MM.1S (cell line): ENCODE measurements at places on chromosomes 3 and 15.

DNA sequence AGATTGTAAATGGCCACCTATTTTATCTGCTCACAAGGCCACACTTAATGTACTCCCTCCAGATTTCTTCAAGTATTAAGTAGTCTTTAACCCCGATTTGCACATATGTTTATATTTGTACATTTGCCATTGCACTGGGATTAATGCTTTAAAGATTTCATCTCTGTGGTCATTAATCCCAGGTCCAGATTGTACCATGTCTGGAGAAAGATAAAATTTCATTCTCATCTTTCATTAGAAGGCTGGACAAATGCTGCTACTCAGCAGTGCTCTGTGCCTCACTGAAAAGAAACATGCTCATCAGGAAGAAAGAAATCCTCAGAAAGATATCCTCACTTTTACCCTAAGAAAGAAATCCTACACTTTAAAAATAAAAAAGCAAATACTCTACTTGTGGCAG, 62.5 kb upstream of the LRRC3B start:
- no peak for DNase-seq

DNA sequence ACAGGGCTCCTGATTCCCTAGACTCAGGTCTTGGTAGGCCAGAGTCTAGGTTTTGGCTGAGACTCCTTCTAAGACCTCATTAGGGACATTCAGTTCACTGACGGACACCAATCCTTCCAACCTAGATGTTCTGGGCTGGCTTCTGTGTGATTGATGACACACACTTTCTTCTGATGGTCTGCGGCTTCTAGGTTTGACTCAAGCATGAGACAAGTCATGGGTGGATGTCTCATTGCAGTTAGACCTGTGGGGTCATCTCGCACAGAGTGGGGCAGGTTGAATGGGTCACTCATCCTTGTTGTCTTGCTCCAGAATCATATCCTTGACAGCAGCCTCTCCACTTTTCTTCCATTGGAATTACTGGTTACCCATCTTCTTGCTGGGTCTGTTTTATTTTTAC, 35.8 kb downstream of the ARNT2 start:
- DNase-seq: no peak

DNA sequence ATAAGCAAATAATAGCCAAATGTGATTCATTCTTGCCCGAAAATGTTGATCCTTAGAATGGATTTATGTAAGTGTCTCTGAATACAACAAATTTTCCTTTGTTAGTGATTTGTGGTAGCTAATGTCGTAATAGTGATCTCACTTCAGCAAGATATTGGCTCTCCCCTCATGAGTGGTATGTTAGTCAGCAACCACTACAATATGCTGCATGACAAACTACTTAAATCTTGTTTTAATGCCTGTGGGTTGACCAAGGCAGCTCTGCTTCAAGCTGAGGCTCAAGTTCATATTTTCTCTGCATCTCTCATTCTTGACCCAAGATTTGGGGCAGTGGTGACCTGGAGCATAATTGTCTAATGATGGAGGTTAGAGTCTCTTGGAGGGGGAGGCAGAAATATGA, 49.8 kb upstream of the GALNT15 start:
- no peak for DNase-seq

DNA sequence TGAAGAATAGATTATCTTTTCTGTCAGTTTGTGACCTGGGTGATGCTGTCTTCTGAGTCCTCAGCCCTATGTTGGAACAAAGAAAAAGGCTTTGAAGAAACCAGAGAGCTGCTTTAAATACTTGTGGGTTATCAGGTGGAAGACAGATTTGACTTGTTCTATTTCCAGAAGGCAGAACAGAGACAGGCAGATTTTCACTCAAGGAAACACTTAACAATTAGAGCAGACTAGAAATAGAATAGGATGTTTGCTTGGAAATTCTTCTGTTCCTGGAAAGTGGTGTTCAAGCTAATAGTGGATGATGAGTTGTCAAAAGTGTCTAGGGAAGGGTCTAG, 219.4 kb downstream of the UBE2E2 start:
- peak; percentile 56 for DNase-seq

DNA sequence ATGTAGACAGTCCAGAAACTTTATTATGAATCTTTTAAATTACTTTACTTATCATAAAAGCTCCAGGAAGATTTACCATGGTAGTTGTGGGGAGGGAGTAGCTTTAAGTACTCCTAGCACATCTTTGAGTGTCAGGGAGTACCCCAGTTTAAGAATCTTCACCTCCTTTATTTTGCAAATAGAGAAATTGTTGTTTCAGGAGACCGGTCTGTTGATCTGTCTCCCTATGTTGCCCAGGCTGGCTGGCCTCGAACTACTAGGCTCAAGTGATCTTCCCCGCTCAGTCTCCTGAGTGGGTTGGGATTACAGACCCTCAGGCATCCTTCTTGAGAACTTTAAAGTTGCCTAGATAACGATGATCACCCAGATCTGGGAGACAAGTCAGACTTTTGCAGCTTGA, 11.1 kb downstream of the FXR1 start:
- no peak for DNase-seq

DNA sequence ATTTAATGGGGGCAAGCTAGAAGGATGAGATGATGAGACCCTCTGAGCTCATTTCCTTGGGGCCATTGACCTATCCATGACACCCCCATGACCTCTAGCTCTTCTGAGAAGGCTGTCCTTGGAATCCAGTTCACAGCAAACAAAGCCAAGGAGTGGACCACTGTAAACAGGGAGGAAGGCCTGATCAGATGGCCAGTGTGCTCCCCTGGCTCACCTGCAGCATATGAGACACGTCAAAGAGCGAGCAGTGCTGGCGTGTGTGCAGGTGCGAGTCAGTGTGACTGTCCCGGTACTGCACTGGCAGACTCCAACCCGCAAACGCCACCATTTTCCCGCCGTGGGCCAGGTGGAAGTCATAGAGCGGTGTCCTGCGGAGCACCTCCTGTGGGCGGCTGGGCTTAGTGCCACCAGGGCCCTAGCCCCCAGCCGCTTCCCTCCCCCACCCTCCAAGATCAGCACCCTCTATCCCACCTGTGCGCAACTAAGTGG, 339 bp downstream of the AMT start:
- DNase-seq: no peak

- no peak for DNase-seq
Measured at GRCh38 chr15:74050556-74051234, 31.7 kb downstream of the GOLGA6A start.

DNA sequence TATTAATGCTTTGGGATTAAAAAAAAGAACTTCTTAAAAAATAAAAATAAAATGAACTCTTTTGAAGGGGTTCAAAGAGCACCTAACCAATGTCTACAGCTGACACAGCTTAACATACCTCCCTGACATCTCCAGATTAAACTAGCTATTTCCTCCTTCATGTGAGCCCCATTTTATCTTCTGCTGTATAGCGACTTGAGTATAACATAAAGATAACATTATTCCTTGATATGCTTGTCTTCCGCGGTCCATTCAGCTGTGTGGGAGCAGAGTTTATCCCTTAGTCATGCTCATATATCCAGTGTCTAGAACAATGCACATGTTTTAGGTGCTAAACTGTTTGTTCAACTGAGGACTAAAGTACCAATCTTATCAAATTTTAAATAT, 7.8 kb upstream of the CHRM5 start:
- DNase-seq: no peak

DNA sequence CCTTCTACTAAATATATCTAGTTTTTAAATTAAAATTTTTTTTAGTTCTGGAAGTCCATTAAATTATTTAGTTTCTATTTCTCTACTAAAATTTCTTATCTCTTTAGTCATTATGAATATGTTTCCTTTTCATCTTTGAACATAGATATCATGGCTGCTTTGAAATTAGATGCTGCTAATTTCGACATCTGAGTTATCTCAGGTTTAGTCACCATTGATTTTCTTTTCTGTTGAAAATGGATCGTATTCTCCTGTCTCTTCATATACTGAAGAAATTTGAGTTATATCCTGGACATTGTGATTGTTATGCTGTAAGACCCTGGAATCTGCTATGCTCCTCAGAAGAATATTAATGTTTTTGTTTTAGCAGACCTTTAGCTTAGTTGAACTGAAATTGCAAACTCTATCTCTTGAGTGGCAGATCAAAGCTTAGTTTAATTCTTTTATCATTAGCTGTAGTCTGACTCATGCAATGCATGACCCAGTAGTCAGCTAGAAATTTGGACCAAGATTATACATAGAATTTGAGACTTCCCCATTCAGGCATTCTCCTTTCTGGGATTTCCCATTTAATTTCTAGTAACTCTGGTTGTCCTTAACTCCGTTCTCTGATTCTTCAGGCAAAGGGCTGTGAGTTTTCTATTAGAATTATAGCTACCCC, 439.8 kb upstream of the IL12A start:
- no peak for DNase-seq

GRCh38 chr3:16790432-16791400, 94.0 kb upstream of the PLCL2 start:
- no peak for DNase-seq

- no peak for DNase-seq
Measured at GRCh38 chr3:43874731-43875130, 184.0 kb downstream of the ABHD5 start.

DNA sequence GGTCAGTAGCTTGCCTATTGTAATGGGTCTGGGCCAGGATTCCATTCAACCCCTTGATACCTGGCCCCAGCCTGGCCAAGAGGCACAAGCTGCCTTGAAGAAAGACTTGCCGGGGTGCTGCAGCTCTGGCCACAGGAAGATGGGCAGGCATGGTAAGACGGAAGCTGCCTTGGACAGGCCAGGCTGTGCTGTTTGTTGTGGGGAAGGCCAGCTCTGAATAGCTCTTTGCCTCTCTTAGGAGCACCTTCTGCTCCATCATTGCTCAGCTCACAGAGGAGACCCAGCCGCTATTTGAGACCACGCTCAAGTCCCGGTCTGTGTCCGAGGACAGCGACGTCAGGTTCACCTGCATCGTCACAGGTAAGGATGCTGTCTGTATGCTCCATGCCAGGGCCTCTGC, 10.1 kb downstream of the ALPK3 start:
- DNase-seq: no peak

DNA sequence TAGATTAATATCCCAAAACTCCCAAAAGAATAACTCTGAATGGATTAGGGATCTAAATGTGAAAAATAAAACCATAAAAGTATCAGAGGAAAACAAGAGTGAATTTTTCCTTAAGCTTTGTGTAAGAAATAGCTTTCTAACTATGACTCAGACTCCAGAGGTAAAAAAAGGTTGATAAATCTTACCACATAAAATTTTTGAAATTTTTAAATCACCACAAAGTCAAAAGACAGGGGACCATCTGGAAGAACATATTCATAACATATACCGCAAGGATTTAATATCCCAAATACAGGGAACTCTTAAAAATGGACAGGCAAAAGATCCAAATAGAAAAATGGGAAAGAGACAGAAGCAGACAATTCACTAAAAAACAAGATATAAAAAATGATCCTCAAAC, 145.0 kb downstream of the ARNT2 start:
- no peak for DNase-seq

DNA sequence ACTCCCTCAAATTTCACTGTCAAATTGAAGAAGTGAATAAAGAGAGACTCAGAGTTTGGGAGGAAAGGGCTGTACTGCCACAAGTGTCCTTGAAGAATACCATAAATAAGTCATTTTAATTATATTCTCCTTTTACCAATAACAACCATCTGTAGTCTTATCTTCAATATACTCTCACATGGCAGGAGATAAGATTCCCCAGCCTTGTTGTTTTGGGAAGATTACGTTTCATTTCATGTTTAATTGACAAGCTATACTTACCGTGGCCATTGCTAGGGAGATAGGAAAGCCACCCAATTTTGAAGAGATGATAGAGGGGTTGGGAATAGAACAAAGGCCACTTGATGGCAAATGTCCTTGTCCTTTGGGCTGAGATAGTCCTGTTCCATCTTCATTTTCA, 2.3 kb downstream of the MINDY4B start:
- no peak for DNase-seq

DNA sequence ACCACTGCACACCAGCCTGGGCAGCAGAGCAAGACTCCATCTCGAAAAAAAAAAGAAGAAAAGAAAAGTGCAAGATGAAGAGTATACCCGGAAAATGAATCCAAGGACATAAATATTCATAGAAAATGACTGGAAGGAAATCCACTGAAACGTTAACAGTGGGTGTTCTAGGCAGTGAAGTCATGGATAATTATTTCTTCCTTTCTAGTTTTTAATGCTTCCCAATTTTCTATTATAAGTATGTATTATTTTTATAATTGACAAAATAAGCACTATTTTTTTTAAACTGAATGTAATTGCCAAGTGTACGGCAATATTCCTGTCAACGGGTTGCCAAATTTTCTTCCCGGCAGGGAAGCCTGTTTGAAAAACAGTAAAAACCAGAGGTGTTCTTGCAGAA, 37.4 kb upstream of the MGLL start:
- no peak for DNase-seq

DNA sequence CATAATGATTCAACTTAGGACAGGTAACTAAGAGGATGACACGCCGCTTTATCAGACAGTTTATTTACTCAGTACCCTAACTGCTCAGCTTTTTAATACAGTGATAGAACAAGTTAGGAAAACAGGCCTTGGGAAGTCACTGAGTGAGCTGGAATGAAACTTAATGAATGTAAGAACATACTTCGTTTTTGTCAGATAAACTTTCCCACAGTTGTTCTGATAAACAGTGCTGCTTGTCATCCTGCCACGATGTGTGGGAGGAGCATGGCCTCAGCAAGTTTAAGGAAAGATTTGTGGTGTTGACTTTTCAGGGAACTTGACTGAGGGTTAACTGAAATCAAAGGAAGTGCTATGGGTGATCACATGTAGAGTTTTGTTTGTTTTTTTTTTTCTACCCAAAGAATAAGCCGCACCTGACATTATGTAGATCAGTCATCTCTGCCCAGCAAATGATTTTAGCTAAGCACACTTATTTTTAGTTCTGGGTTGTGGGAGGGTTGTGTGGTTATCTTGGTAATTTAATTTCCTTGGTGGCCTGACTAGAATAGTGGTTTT, 5.6 kb upstream of the P2RY14 start:
- DNase-seq: no peak

- no peak for DNase-seq
Measured at GRCh38 chr3:155815030-155815545, 9.0 kb upstream of the C3orf33 start.

- DNase-seq: no peak
Measured at GRCh38 chr3:141737093-141737492, 1.0 kb upstream of the RNF7 start.

DNA sequence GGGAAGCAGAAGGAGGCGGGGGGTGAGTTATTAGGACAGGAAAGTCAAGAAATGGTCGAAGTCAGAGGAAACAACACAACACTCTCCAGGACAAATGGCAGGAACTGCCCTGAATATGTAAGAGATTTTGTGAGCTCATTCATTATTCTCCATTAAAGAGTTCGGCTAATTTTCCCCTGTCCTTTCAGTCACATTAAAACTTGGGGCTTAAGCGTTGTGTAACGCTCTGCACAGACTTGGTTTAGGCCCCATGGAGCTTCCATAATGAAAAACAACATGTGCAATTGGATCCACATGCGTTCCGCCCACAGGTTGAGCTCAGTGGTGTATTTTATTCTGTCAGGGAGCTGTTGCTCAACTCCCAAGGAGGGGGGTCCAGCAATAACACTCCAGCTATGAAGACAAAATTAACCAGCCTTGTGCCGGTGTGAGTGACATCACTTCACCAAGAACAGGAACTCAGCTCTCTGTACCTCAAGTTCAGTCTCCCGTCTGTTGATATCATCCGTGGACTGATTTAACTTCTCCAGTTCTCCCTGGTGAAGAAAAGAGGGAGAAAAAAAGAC, 2.3 kb downstream of the SH3BP5 start:
- DNase-seq: no peak
